ENCODE measurements at places on chromosomes 3 and 15. TPM values are rescaled to one million over a fixed set of nuclear protein-coding genes. Genes with fewer than 3 reads are reported as not detected.

The SNX22 gene
- total RNA-seq, result 0.82 TPM

The IL16 gene
- total RNA-seq, result 319 TPM

The THBS1 gene
- 0.58 TPM for total RNA-seq

The AADAC gene
- not detected for total RNA-seq

The CYP1A2 gene
- not detected for total RNA-seq

The ZDHHC23 gene
- 1.9 TPM for total RNA-seq

The RTP1 gene
- not detected for total RNA-seq

The CLDN16 gene
- total RNA-seq, result not detected

The WDR93 gene
- total RNA-seq, result not detected

The SCG5 gene
- total RNA-seq, result 3.0 TPM

The TMC3 gene
- total RNA-seq, result not detected

The FBXW12 gene
- total RNA-seq, result not detected

The TM6SF1 gene
- 15.2 TPM for total RNA-seq

Measured in activated naive CD4-positive, alpha-beta T cell treated with anti-CD3 and anti-CD28 coated beads, Interleukin-2, amount 10 ng/mL, durations not matched to agents 5 hours and 36 hours (primary cell).